ENCODE measurements at places on chromosomes 1 and 21.

GRCh38 chr21:42212266-42212665 lies 6.7 kb upstream of the ABCG1 start:
- no peak for DNase-seq
- H3K36me3 ChIP-seq, result no peaks in the 10 kb centered on the region
- no peaks in the 10 kb centered on the region for H3K27me3 ChIP-seq
- H3K4me1 ChIP-seq, result no peaks in the 10 kb centered on the region
- no peak overlapping the region for H3K4me3 ChIP-seq
- H3K27ac ChIP-seq, result no peak overlapping the region

GRCh38 chr1:41377397-41377796 lies 16.2 kb downstream of the FOXO6 start:
- peaks cover 10% of the 10 kb centered on the region for H3K4me1 ChIP-seq
- H3K4me3 ChIP-seq, result no peak overlapping the region
- no peaks in the 10 kb centered on the region for H3K36me3 ChIP-seq
- DNase-seq, result no peak
- peaks cover 76% of the 10 kb centered on the region for H3K27me3 ChIP-seq

DNA sequence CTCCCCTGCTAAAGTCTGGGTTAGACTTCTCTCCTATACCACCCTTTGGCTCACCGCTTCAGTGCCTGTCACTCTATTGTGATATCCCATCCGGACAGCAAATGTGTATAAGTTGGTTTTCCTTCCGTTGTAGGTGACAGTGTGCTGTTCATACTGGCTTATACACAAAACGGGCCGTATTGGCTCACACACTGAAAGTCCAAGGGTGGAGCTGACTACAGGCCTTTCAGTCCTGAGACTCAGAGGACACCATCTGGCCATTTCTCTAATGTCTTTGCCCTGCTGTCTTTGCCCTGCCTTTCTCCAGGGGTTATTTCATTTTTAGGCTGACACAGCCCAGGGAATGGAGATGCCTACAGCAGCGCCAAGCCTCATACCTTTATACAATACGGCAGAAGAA lies 90.7 kb downstream of the URB2 start:
- no peaks in the 10 kb centered on the region for H3K4me1 ChIP-seq
- DNase-seq, result no peak
- no peaks in the 10 kb centered on the region for H3K36me3 ChIP-seq
- H3K27ac ChIP-seq, result no peak overlapping the region

DNA sequence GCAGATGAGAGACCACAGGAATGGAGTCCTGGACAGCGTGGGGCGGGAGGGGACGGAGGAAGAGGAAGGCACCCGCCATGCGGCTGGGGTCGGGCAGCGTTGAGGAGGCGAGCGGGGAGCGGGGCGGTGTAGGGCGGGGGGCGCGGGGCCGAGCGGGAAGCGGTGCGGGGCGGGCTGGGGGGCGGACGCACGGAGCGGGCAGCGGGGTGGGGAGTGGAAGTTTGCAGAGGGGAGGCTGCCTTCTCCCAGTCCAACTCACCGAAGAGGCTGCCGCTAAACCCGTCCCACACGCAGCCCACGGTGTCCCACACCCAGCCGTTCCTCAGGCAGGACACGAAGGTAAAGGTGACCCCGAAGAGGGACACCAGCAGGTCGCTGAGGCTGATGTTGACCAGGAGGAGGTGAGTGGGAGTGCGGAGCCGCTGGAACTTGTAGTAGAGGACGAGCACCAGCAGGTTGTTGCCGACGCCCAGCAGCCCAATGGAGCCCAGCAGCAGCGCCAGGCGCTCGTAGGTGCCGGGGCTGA lies 483 bp downstream of the CHML start:
- H3K36me3 ChIP-seq, result no peaks in the 10 kb centered on the region
- peak overlapping the region; percentile 56 for H3K27ac ChIP-seq
- H3K27me3 ChIP-seq, result no peaks in the 10 kb centered on the region
- peaks cover 19% of the 10 kb centered on the region for H3K4me1 ChIP-seq
- H3K4me3 ChIP-seq, result peak overlapping the region; percentile 91
- DNase-seq, result peak; percentile 6

- no peaks in the 10 kb centered on the region for H3K4me1 ChIP-seq
- no peaks in the 10 kb centered on the region for H3K27me3 ChIP-seq
- no peak overlapping the region for H3K27ac ChIP-seq
These were observed 296.2 kb downstream of the LRRIQ3 start for GRCh38 chr1:73901738-73902137.

DNA sequence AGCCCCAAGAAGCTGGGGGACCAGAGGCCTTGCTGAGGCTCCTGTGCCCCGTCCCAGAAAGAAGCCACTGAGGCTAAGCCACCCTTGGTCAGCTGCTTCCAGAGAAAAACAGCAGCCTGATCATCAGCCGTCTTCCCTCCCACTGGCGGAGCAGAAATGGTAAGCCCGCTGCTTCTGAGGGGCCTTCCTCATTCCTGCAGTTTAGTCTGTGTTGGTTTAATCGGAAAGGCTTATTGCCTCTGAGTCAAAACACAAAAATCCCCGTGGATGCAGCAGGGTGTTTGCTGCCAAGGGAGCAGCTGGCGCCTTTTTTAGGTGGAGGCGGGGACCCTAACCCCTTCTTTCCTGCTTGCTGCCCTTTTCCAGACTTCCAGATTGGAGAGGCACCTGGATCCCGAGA lies 33.9 kb downstream of the SPSB1 start:
- DNase-seq, result no peak
- no peak overlapping the region for H3K27ac ChIP-seq
- H3K4me1 ChIP-seq, result no peaks in the 10 kb centered on the region
- H3K27me3 ChIP-seq, result peaks cover 4% of the 10 kb centered on the region

DNA sequence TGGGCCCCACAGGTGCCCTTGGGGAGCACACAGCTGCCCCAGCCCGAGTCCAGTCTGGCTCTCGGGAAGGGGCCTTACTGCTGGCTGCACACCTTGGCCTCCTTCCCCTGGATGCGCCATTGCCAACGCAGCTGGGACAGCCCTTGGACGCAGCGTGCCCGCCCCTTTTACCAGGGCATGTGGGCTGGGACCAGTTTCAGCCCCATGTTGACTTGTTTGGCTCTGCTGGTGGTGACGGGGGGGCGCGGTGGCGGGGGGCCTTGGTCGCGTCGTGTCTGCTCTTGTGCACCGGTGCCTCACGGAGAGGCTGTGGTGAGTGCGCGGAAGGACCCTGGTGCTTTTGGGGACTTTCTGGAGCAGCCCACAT lies 19.6 kb downstream of the SKI start:
- no peak overlapping the region for H3K27ac ChIP-seq
- H3K4me3 ChIP-seq, result no peak overlapping the region
- no peak for DNase-seq
- no peaks in the 10 kb centered on the region for H3K36me3 ChIP-seq
- peaks cover 87% of the 10 kb centered on the region for H3K4me1 ChIP-seq

DNA sequence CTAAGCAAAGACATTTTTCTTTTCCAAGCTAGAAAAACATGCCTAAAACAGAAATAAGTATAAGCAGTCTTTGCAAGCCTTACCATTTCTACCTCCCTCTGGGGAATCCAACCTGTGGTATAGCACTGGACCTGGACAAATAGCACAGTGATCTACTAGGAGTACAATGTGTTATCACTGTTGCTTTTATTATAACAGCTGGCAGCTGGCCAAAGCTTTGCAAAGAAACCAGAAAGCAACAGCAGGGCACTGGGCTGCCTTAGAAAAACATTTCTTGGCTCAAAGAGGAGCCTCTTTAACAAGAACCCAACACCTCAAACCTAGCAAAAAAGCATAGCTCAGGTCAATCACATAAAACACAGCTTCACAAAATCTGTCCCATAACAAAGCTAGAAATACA lies 294.5 kb upstream of the GREM2 start:
- H3K27me3 ChIP-seq, result no peaks in the 10 kb centered on the region
- H3K4me3 ChIP-seq, result no peak overlapping the region
- no peak for DNase-seq
- no peaks in the 10 kb centered on the region for H3K4me1 ChIP-seq
- no peaks in the 10 kb centered on the region for H3K36me3 ChIP-seq

- H3K4me1 ChIP-seq, result no peaks in the 10 kb centered on the region
- no peak overlapping the region for H3K27ac ChIP-seq
These were observed 168.0 kb downstream of the CAMTA1 start for GRCh38 chr1:6953216-6953615.

- H3K27me3 ChIP-seq, result peaks cover 7% of the 10 kb centered on the region
- H3K4me1 ChIP-seq, result no peaks in the 10 kb centered on the region
- no peak overlapping the region for H3K4me3 ChIP-seq
These were observed 96.4 kb downstream of the GLIS1 start for GRCh38 chr1:53642607-53643006.

DNA sequence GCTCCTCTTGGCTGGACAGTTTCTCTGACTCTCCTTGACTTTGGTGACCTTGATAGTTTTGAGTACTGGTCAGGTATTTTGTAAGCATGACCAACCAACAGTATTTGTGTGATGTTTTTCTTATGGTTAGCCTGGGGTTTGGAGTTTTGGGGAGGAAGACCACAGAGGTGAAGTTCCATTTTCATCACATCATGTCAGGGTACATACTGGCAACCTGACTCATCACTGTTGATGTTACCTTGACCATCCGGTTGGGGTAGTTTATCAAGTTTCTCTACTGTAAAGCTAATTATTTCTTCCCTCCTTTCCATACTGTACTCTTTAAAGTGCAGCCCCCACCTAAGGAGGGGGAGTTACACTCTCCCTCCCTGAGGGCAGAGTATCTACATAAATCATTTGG lies 13.4 kb downstream of the OSCP1 start:
- H3K36me3 ChIP-seq, result no peaks in the 10 kb centered on the region
- no peaks in the 10 kb centered on the region for H3K27me3 ChIP-seq
- no peak for DNase-seq

GRCh38 chr1:42418516-42418915 lies 37.3 kb downstream of the ZMYND12 start:
- H3K4me1 ChIP-seq, result no peaks in the 10 kb centered on the region
- no peak overlapping the region for H3K27ac ChIP-seq
- no peak overlapping the region for H3K4me3 ChIP-seq
- no peak for DNase-seq

DNA sequence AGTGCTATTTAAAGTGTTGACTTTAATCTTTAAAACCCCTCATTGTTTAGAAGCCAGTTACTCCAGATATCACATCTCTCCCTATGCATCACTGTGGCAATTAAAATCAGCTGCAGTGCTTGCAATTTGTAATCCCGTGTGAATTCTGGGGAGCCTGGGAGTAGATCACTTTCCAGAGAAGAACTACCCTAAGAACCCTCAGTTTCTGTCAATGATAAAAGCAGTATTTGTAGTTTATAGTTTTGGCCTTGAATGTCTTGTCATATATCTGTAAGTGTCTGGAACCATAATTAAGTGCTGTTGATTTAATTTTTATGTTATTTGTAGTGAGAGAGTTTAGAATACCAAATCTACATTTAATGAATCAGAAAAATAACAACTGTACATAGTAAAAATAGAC lies 5.5 kb upstream of the SPAG17 start:
- no peaks in the 10 kb centered on the region for H3K4me1 ChIP-seq
- H3K27me3 ChIP-seq, result no peaks in the 10 kb centered on the region
- DNase-seq, result no peak
- no peak overlapping the region for H3K27ac ChIP-seq
- no peak overlapping the region for H3K4me3 ChIP-seq

DNA sequence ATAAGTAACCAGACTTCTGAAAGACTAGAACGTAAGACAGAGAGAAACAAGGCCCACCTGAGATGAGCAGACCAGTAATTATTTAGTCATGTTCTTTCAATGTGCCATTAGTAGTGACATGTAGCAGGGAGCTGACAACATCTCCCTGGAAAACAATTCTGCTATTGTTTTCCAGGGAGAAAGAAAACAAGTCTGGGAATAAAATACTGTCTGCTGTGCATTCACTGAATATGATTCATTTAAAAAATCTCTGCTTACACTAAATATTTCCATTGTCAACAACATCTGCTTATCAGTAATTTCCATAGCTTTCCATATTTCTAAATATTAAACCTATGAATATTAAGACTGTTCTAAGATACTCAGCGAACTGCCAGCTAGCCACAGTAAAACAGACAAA lies 80.0 kb downstream of the VCAM1 start:
- H3K27me3 ChIP-seq, result peaks cover under 1% of the 10 kb centered on the region
- H3K4me3 ChIP-seq, result no peak overlapping the region
- DNase-seq, result no peak
- no peak overlapping the region for H3K27ac ChIP-seq

- no peak within 1 kb of the TSS for H3K27ac ChIP-seq
- H3K36me3 ChIP-seq, result peaks cover 4% of the 10 kb centered on the region
- DNase-seq, result no peak
- H3K4me3 ChIP-seq, result no peak within 1 kb of the TSS
- peaks cover 7% of the 10 kb centered on the region for H3K4me1 ChIP-seq
These were observed at the start of gene THEM5 for GRCh38 chr1:151853411-151853943. Gene THEM5 (minus strand): TSS chr1:151853712. CDS start chr1:151853565, 147 bp downstream.

- peak overlapping the region; percentile 67 for H3K4me3 ChIP-seq
- H3K36me3 ChIP-seq, result peaks cover 3% of the 10 kb centered on the region
- peak; percentile 18 for DNase-seq
- H3K27me3 ChIP-seq, result no peaks in the 10 kb centered on the region
- H3K4me1 ChIP-seq, result peaks cover 6% of the 10 kb centered on the region
These were observed 10.7 kb downstream of the MACF1 start for GRCh38 chr1:39214998-39215873.

DNA sequence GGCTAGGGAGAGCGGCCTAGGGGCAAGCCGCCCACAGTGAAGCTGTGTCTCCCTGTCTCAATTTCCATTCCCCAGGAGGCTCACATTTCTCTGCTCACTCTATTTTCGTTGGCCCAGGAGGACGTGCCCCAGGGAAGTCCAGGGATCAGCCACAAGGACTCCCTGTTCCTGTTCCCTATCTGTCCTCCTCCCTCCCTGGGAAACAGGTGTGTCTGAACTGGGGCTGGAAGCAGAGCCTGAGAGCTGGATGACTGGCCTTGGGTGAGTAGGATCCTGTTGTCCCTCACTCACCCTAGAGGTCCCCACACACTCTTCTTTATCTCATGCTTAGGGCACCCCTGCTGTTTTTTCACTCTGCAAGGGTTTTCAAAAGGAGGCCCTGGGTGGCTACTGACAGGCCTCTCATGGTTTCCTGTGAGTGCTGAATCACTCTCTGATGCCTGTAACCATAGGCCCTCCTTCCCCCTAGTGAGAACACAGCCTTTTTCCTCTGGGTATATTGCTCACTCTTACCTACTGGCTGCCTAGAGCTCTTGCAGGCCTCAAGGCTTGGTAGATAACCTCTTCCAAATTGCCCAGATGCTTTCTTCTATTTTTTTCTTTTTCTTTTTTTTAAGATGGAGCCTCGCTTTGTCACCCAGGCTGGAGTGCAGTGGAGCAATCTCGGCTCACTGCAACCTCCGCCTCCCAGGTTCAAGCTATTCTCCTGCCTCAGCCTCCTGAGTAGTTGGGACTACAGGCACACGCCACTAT lies 3.3 kb upstream of the UTP11 start:
- H3K4me1 ChIP-seq, result peaks cover 14% of the 10 kb centered on the region
- H3K27ac ChIP-seq, result peak overlapping the region; percentile 67
- no peaks in the 10 kb centered on the region for H3K36me3 ChIP-seq
- peaks cover 13% of the 10 kb centered on the region for H3K27me3 ChIP-seq
- no peak overlapping the region for H3K4me3 ChIP-seq
- no peak for DNase-seq

GRCh38 chr1:203051841-203052324 lies 25.6 kb downstream of the PPFIA4 start:
- no peaks in the 10 kb centered on the region for H3K36me3 ChIP-seq
- no peak overlapping the region for H3K27ac ChIP-seq
- H3K4me3 ChIP-seq, result no peak overlapping the region
- no peaks in the 10 kb centered on the region for H3K4me1 ChIP-seq
- H3K27me3 ChIP-seq, result peaks cover 32% of the 10 kb centered on the region
